ENCODE measurements at places on chromosomes 5 and 9. TPM values are rescaled to one million over a fixed set of nuclear protein-coding genes. Genes with fewer than 3 reads are reported as not detected.

The PCDHGB2 gene
- 6.7 TPM for total RNA-seq

The TAF11L14 gene
- total RNA-seq = not detected

The ENTREP1 gene
- 16.2 TPM for total RNA-seq

The MSX2 gene
- total RNA-seq = 3.4 TPM

The NOTCH1 gene
- total RNA-seq = 39.7 TPM

The PCDHB13 gene
- total RNA-seq = 4.2 TPM

The DNM1 gene
- 2.5 TPM for total RNA-seq

The ZNF879 gene
- total RNA-seq = 6.9 TPM

The GFI1B gene
- not detected for total RNA-seq
